ENCODE measurements at places on chromosomes 13 and 19.

DNA sequence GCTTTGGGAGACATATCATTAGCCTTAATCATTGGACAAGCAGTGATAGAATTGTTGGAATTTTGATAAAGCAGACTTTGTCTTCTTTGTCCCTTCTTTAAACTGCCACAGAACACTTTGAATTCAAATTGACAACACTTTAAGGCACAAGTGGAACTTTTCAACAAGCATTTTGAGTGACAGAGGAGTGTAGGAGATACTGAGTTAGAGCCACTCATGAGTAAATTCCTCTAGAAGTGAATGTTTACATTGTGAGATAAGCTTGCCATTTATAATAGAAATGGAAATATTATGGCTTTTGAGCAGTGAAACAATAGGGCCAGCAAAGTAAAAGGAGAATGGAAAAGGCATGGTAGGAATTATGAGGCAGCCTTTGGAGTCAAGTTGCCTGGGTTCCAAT, 515.8 kb downstream of the SLITRK6 start:
- DNase-seq, result no peak

- no peak for DNase-seq
These were observed 4.4 kb downstream of the EXOSC5 start for GRCh38 chr19:41392775-41393174.

GRCh38 chr13:44219577-44220548, 153.8 kb upstream of the SERP2 start:
- DNase-seq, result no peak

DNA sequence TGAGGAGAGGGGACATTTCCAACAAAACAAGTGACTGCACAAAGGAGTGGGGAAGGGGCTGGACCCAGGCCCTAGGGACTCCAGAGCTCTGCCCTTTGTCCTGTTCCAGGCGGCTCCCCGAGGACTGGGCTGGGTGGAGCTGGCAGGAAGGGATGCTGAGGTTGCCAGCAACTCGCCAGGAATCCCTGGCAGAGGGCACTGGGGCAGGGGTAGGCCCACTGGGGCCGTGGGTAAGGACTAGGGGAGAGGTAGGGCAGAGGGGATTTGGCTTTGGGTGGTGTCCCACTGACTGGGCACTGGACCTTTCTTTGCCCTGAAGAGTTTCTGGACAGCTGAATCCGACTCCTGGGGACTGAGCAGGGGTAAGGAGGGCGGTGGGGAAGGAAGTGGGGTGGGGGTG, 7.9 kb downstream of the LIPE start:
- DNase-seq, result no peak

DNA sequence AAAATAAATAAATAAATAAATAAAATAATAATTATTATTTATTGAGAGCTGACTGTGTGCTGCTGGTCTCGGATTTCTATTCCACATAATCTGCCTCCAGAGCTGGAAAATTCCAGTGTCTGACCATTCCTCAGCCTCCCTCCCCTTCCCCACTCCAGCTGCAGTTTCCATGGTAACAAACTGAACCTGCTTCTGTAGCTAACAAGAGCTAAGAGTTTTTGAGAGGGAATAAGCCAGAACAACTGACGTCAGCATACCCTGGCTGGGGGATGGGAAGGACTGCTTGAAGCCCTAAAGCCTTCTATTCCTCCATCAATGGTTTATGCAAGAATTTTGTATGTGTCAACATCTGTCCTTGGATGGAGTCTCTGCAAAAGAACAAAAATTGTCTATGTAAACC, 26.0 kb upstream of the PEG3 start:
- no peak for DNase-seq

DNA sequence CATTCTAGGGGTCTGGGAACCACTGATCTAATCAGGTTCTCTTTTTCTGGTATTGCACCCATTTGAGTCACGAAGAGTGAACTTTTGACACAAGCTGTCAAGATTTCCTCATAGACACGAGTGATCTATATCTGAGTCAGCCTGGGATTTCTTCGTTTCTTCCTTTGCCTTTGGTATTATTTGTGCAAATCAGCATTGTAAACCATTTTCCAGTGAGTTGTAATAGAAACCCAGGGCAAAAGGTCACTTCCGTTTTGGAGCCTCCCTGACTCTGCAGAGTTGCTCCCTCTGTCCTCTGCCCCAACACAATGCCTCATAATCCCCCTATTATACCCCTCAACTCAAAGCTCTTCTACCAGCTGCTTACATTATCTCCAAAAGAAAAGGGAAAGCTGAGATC, 615.1 kb downstream of the EFNB2 start:
- DNase-seq, result no peak

GRCh38 chr19:57280962-57281400, 696 bp downstream of the ZNF460 start:
- DNase-seq, result no peak

DNA sequence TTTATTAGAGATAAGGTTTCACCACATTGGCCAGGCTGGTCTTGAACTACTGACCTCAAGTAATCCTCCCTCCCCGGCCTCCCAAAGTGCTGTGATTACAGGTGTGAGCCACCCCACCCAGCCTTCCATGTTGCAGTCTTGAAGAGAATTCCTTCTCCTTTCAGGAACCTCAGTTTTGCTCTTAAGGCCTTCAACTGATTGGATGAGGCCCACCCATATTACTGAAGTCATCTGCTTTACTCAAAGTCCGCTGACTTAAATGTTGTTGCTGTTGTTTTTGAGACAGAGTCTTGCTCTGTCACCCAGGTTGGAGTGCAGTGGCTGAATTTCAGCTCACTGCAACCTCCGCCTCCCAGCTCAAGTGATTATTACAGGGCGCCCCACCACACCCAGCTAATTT, 33.5 kb downstream of the RASL11A start:
- no peak for DNase-seq

DNA sequence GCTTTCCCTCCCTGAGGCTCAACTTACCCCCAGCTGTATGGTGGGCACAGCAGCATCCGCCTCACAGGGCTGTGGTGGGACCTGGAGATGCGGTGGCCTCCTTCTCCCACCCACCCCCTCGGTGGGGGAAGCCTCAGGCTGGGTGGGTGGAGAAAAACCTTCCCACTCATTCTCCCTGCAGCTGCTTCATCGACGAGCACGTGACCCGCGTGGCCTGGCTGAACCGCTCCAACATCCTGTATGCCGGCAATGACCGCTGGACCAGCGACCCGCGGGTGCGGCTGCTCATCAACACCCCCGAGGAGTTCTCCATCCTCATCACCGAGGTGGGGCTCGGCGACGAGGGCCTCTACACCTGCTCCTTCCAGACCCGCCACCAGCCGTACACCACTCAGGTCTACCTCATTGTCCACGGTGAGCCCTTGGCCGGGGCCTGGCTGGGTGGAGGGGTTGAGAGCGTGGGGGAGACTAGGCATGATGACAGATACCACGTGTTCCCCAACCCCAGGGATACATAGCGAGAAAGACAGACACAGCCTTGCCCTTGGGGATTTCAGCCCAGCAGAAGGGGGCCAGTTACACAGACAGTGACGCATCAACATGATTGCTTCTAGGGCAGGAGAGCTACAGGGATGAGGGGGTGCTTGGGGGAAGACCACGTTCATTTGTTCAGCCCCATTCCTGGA, 12.2 kb downstream of the IGLON5 start:
- DNase-seq, result no peak

DNA sequence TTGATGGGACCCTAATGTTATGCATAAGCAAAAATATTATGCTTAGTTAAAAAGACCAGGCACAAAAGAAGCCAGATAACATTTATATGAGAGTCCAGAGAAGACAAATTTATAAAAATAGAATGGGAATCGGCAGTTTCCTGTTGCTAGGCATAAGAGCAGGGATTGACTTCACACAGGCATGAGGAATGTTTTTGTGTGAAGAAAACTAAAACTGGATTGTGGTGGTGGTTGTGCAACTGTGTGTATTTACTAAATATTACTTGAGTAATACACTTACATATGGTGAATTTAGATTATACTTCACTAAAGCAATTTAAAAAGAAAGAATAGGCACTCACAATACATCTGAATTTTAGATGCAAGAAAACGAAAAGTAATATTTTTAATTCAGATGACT, 108.3 kb downstream of the SLITRK1 start:
- DNase-seq, result no peak

DNA sequence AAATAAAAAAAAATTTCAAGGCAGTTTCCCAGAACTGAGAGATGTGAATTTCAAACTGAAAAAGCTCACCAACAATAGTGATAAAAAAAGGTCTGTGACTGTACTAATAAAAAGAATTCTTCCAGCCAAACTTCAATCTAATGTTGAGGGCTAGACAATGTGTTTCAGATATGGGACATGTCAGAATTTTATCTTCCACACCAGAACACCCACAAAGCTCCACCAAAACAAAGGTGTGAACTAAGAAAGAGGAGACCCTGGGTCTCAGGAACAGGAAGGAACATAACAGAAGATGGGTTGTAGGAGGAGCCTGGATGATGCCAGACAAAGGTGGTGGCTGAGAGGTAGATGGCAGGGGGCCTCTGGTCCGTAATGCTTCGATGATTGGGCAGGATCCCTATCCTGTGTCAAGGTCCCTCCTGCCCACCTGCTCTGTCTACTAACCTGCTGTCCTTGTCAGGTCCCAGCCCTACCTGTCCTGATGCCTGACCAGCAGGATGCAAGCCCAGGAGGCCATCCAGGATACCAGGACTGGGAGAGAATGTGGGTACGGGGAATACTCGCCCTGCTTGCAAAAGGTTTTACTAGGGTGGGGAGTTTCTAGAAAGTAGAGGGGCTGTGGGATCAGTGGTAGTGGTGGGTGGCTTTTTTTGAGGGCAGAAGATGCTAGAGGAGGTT, 4.5 kb downstream of the MZF1 start:
- DNase-seq, result no peak

- DNase-seq, result no peak
These were observed 4.3 kb upstream of the POSTN start for GRCh38 chr13:37602733-37603381.

DNA sequence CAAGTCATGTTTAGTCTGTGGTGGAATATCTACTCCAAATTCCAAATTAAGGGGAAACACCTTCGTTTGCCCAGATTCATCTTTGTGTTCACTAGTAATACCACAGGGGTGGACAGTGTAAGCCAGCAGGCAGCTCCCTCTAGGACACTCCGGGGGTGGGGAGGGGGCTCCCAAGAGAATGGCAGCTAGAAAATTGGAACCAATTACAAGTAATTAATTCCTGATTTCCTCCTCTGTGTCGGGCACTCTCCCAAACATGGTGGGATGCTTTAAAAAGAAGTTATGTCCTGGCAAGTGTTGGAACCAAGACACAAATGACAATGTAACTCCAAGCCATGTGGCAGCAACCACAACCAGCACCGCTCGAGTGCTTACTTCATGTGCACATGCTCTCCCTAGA, 5.9 kb downstream of the COL4A1 start:
- DNase-seq, result no peak

GRCh38 chr13:40187324-40187795, 479.1 kb downstream of the FOXO1 start:
- DNase-seq, result peak; percentile 43

DNA sequence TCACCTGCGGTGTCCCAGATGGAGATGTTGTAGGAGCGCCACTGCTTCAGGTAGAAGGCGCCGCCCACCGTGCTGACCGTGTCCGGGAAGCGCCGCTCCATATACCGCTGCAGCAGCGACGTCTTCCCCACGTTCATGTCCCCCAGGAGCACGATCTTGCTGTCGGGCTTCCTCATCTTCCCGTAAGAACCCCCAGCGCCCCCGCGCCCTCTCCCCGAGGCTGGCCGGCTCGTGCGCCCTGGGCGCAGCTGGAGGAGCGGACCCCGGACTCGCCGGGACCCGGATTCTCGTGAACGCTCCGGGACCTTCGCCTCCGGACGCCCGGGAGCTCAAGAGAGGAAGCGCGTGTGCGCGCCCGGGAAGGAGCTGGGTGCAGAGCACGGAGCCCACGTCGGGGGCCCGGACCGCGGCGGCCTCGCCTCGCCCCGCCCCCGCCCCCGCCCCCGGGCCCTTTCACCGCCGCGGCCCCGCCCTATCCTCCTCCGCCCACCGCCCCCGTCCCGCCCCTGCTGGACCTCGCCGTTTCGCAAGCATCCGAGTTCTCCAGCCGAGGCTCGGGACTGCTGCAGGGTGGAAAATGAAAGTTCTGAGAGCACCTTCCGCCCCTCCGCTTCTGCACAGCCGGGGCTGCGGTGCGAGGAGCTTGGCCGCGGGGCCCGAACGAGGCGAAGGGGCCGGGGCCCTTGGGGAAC, at the start of gene RAB20:
TSS of gene RAB20 (minus strand) at position 379 of the 692 bp plus-strand sequence. CDS start at position 176, 203 bp downstream.
- peak; percentile 19 for DNase-seq

GRCh38 chr13:39577838-39578491, 25.0 kb downstream of the LHFPL6 start:
- no peak for DNase-seq

- DNase-seq, result no peak
These were observed 27.2 kb upstream of the KCTD4 start for GRCh38 chr13:45228002-45228401.

DNA sequence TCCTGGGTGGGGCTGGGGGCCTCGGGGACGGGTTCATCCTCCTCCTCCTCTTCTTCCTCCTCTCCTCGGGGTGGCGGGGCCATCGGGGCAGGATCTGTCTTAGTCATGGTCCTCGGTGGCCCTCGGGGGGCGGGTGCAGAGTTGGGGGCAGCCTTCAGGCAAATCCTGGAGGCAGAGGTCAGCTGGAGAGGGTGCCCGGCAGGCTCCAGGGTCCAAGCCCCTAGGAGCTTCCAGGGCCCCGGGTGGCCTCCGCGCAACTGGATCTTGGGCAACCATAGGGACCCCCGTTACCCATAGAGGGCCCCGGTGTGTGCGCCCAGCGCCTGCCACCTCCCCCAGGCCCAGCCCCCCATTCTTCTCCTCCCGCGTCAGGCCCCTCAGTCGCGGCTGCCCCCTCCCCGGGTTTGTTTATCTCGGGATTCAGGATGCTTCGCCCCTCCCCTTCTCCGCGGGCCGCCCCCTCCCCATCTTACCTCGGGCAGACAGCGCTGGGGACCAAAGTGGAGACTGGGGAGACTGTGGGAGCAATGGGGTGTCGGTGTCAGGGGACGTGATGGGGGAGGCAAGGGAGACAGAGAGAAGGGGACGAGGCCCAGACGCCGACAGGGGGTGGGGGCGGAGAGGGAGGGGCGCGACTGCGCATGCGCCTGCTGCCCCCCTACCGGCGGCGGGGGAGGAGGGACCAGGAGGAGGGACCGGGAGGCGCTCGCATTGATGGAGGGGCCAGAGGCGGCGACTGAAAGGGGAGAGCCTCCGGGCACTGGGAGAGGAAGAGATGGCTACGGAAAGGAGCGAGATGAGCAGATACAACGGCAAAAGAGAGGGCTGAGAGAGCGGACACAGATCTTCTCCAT, at the start of gene CLIP3:
TSS of gene CLIP3 (minus strand) at position 623 of the 854 bp plus-strand sequence. CDS start at position 107, 516 bp downstream.
- DNase-seq, result peak; percentile 37

- no peak for DNase-seq
These were observed 56.2 kb downstream of the ARHGAP35 start for GRCh38 chr19:46917002-46917401.

- peak; percentile 79 for DNase-seq
These were observed 13.6 kb downstream of the LTBP4 start for GRCh38 chr19:40614622-40615411.

GRCh38 chr19:2455851-2456570, 748 bp downstream of the LMNB2 start:
- DNase-seq, result peak; percentile 23

- DNase-seq, result no peak
These were observed 1.2 kb downstream of the ALKBH7 start for GRCh38 chr19:6373813-6374108.

DNA sequence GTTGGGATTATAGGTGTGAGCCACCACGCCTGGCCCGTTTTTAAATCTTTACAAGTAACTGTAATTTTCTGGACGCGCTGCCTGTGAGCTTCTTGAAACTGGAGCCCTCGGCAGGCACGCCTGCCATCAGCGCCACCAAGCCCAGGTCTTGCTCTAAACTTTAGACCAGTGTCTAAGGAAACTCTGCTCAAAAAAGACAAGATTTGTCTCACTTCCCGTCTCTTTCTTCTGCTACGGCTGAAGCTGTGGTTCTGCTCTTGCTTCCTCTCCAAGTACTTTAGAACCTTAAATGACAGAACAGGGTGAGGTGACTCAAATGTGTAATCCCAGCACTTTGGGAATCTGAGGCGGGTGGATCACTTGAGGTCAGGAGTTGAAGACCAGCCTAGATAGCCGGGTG, 24.9 kb downstream of the RCN3 start:
- no peak for DNase-seq
